GM04504 (cell line): ENCODE measurements at places on chromosomes 2 and 18.

- no peak for DNase-seq
These were observed 980 bp upstream of the SPTBN1 start for GRCh38 chr2:54455131-54455562.

DNA sequence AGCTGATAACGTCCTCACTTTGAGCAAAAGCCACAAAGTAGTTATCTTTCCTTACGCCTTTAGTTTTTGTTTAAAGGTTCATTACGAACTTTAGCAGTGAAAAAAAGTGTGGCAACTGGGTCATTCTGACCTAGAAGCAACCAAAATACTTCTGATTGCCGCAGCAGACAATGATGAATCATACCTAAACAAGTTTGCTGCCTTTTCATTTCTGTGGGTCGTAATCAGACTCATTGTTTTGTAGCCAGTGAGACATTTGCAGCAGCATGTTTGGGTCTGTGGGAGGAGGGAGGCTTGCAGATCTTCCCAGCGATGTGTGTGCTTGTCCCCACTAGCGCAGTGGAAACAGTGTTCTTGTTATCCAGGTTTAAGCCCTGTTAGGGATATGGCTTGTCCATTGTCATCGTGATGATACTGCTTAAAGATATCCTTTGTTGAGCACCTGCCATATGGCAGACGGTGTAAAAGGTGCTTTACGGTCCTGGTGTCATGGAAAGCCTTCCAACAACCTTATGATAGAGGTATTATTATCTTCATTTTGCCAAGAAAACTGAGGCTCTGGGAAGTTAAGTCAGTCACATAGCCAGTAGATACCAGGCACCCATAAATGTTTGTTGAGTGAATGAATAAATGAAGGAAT is 1.3 kb upstream of the GREB1 start:
- DNase-seq: no peak

DNA sequence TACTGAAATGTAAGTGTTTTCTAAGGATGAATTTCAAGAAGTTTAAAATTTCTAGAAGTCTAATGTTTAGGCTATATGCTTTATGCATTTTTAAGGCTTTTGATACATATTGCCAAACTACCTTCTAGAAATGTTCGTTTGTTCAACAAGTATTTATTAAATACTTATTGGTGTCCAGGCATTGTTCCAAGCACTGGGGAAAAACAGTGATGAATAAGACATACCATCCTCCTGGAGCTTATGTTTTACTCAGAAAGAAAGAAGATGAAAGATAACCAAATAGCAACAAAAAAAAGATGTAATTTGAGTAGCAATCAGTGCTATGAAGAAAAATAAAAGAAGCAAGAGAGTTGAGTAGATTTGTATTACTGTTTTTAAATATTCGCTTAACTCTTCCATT is 692.9 kb downstream of the SLC4A3 start:
- DNase-seq: no peak

GRCh38 chr2:157839822-157840221 is 36.3 kb downstream of the ACVR1 start:
- no peak for DNase-seq

GRCh38 chr18:59706499-59706898 is 9.3 kb upstream of the CCBE1 start:
- DNase-seq: no peak

DNA sequence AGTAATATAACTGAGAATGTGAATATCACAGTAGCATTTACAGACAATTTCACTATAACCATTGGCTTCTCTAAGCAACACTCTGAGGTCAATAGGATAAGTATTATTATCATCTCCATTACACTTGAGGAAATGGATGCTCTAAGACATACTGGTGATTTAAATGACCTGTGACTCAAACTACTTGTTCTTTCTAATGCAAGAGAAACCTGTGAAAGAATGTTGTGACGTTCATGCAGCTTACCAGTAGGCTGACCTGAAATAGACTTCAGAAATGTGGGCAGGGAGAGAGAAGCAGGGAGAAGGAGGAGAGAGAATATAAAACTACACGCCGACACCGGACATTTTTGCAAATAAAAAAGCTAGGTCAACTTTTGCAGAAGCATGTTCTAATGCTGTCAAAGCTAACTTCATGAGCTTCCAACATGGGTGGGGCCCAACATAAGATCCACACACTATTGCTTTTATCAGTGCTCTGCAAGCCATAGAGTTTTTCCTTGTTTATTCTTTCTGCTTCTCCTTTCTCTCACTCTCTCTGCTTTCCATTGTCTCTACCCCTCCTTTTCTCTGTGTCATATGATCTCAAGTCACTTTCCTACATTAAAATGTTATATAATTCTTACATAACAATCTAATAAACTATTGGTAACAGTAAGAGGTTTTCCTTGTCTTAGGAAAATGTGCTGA is 217.6 kb upstream of the FN1 start:
- DNase-seq: no peak

DNA sequence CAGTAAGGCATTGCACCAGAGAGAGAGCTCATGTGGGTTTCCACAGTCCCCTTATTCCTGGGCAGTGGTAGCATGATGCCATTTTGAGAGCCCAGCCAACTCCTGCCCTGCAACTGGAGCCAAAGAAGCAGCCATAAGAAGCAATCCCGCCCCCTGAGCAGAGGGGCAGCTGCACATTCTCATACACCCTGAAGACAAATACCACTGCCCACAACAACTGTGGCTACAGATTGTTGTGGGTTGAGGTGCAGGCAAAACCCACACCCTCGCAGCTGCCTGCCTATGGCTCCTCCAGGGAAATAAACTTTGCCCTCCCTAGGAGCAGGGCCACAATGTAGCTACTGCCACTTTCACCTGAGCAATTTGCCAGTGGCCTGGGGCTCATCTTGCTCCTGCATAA is 219.4 kb upstream of the NRXN1 start:
- DNase-seq: no peak

DNA sequence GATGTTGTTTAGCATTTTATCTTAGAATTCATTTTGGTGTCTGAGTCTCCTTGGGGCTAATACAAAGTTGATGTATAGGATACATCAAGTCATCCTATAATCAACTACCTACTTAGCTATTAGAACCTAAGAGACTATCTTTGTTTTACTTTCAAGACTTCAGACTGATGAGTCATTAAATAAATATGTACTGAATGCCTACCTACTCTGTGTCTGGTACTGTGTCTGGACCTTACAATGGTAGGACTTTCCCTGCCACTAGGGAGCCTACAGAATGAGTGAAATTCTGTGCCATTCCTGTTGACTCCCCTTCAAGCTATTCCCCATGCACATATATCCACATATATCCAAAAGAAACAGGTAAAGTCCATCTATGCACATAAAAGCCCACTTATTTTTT is 114.5 kb downstream of the ERBB4 start:
- no peak for DNase-seq

DNA sequence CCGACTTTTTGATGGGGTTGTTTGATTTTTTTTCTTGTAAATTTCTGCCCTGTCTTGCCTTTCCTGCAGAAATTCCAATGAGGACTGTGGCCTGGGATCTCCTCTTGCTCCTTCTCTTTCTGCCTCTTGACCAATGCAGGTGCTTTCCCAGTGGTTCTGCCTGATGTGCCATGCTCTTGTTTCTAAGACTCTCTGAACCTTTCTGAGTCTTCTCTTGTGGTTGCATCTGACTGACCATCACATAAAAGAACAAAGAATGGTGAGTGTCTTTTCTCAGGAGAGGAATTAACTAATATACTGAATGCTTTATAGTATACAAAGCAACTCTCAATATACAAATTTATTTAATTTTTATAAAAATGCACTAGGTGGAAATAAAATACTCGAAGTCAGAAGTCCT is 424.6 kb downstream of the TRIB2 start:
- no peak for DNase-seq
